Right ventricle myocardium inferior (tissue), 1 donor: ENCODE measurements at places on chromosomes 1 and 21. TPM values are rescaled to one million over a fixed set of nuclear protein-coding genes. Genes with fewer than 3 reads are reported as not detected.

GRCh38 chr1:5220821-5221220 is 566.4 kb downstream of the AJAP1 start:
- DNase-seq, result no peak

DNA sequence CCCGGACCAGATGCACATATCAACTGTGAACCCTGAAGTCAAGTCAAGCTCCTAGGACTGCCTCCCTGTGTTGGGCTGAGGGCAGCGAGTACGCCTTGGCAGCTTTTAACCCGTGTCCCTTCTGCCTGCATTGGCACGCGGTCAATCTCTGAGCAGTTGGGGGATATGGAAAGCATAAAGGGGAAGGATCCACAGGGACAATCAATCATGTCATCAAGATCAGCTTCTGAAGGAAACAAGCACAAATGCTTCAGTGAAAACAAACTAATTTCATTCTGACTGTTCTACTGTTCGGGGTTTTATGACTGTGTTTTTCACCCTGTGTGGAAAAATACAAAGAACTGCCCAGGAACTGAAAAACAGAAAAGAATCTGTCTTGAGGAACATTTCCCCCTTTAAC is 106.2 kb downstream of the RUNX1 start:
- no peak for DNase-seq

Gene ADORA3
- total RNA-seq, result 3.8 TPM

Gene PROK1
- total RNA-seq, result not detected

DNA sequence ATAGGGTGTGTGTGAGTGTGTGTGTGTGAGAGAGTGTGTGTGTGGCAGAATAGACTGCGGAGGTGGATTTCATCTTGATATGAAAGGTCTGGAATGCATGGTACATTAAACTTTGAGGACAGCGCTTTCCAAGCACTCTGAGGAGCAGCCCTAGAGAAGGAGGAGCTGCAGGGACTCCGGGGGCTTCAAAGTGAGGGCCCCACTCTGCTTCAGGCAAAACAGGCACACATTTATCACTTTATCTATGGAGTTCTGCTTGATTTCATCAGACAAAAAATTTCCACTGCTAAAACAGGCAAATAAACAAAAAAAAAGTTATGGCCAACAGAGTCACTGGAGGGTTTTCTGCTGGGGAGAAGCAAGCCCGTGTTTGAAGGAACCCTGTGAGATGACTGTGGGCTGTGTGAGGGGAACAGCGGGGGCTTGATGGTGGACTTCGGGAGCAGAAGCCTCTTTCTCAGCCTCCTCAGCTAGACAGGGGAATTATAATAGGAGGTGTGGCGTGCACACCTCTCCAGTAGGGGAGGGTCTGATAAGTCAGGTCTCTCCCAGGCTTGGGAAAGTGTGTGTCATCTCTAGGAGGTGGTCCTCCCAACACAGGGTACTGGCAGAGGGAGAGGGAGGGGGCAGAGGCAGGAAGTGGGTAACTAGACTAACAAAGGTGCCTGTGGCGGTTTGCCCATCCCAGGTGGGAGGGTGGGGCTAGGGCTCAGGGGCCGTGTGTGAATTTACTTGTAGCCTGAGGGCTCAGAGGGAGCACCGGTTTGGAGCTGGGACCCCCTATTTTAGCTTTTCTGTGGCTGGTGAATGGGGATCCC is 18.3 kb upstream of the HDAC1 start:
- no peak for DNase-seq

GRCh38 chr1:10078494-10078893 is 45.7 kb downstream of the UBE4B start:
- no peak for DNase-seq

- DNase-seq, result no peak
Observed at GRCh38 chr1:52364235-52364839, 1.7 kb downstream of the CC2D1B start.

DNA sequence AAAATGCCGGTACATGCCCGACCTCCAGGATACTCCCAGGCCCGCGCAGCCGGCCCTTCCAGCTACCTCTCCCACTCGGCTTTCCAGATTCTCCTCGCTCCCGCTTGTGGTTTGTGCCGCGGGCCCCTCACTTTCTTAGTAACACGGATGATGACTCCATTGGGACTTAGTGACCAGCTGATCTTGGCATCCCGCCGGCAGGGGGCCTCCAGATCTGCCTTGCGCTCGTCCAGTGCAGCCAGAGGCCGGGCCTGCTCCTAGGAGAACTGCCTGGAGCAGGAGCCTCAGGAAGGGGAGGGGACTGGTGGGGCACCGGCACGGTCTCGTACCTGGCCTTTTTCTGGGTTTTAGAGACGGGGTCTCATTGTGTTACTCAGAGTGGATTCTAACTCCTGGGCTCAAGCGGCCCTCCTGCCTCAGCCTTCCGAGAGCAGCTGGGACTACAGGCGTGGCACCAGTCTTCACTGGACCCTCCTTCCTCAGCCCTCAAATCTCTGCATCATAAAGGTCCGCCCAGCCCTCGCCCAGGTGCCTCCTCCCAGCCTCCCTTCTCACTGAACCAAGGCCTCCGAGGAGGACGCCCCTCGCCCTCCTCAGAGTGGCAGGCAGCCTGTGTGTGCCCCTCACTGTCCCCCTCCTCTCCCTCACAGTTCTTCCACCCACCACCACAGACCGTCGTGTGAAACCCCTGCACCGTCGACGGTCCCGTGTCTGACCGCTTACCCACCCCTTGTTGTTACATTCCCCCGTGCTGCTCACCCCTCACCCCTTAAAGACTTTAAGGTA is 78.6 kb downstream of the SLC25A24 start:
- no peak for DNase-seq
